Stimulated activated CD8-positive, alpha-beta memory T cell treated with anti-CD3 and anti-CD28 coated beads, Interleukin-12 subunit alpha, Interleukin-12 subunit beta, amount 100 ng/mL, for 4 hours (primary cell): ENCODE measurements at places on chromosomes 11 and 22.

GRCh38 chr11:119099711-119100110, 1.9 kb downstream of the DPAGT1 start:
- DNase-seq = no peak

DNA sequence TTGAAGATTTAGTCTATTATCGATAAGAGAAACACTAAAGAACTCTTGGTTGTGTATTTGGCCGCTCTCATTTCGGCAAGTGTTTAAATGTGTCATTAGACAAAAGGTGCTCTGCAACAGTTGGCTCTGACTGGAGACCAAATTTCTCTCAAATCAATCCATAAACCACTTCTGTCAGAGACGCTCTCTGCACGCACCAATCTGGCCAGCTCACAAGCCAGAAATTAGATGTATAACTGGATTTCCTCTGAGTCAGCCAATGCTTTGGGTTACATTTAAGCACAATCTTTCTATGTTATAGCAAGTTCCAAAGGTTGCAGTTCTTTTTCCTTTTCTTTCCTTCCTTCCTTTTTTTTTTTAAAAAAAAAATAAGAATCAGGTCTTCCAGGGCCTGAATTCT, 17.6 kb upstream of the PARVA start:
- no peak for DNase-seq

- DNase-seq = no peak
Observed at GRCh38 chr11:64726867-64727530, 4.0 kb upstream of the NRXN2 start.

DNA sequence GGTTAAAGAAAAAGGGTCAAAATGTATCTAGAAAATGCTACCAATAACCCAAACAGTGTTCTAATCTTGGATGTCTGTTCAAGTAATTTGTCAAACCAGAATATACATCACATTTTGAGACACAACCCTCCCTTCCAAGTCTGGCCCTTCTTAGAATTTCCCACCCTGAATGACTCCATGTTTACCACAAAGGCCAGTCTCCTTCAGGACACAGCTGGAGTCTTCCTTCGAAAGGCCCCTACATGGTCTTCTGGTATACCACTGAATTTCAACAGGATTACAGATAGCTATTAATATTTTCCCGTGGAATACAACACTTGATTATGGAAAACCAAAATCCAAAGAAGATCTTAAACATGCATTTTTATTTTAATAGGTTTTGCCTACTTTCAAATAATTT, 10.2 kb downstream of the CCDC34 start:
- no peak for DNase-seq

GRCh38 chr11:10319702-10320558, 15.1 kb downstream of the ADM start:
- DNase-seq = no peak

- DNase-seq = no peak
Observed at GRCh38 chr11:2302306-2302895, 588 bp downstream of the TSPAN32 start.

GRCh38 chr11:119772641-119773415, 43.8 kb upstream of the NECTIN1 start:
- DNase-seq = no peak

DNA sequence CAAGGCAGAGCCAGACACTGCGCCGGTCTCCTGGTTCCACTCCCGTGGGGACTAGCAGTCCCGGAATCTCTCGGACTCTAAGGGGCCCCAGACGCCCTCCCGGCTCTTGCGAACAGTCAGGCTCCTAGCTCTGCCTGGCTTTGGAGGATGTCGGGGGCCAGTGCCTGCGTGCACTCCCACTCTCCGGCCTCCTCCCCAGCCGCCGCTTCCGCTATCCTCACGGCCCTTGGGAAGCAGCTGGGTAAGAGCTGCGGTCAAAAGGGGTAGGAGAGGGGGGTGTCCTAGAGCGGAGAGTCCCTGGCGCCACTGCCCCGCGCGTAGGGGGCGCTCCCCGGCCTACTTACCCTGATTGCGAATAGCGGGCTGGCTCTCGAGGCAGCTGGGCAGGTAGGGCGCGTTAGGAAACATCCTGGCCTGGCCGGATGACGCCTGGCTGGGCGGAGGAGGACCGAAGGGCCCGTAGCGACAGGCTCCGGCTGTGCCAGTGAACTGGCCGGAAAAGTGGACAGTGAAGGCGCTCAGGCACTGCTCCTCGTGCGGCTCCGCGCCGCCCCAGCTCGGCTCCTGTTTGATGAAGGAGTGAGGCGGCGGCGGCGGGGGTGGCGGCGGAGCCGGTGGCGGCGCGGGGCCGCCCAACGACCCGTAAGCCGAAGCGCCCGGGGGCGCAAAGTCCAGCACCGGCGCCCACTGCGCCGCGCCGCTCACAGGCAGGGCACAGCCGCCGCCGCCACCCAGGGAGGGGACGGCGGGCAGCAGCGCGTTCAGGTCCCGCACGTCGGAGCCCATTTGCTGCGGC, 785 bp downstream of the WT1 start:
- no peak for DNase-seq

GRCh38 chr22:31235081-31235480, 23.0 kb downstream of the LIMK2 start:
- no peak for DNase-seq

DNA sequence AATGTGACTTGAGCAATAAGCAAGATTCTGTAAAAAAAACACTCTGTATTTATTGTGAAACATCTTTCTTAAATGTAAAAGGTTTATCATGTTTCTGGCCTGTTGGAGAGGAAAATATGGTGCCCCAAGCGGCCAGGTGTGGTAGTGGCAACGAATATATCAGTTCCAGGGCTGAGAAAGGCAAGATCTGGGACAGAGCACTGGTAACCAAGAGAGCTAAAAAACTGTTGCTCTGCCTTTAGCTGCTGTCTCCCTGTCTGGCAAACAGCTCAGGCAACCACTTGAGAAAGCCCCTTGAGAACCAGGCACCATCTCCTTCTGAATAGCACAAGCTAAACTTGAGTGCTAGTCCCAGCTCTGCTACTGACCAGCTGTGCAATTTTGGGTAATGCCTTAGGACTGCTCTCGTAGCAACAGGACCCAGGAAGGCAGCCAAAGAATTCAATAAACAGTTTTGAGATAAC, 129.9 kb downstream of the KCNC1 start:
- no peak for DNase-seq

- no peak for DNase-seq
Observed at GRCh38 chr11:126756855-126757254, 243.7 kb downstream of the KIRREL3 start.

DNA sequence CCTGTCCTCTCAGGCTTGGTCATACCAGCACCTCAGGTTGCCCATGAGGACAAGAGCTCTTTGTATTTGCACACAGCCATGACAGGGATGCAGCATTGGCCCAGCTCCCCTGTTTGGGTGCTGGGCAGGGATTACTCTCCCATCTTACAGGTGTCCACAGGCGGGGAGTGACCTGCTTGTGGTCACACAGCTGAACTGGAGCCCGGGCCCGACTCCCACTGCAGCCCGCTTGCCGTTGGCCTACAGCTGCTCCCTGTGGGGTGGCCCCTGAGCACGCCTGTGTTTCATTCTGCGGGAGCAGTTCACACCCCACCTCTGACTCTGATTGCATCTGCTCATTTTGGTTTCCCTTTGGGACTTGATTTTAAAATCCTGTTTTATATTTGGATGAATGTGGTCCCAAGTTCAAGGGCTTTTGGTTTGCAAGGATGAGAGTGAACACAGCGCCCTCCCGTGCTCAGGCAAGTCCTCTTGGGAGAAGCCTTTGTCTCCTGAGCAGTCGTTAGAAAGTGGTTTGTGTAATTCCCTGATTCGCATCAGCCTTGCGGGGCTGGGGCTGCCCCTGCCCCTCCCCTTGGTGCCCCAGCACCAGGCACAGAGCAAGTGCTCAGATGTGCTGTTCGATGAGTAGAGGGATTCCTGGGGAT, 9.3 kb downstream of the PICK1 start:
- no peak for DNase-seq
